Stimulated activated CD4-positive, alpha-beta T cell treated with anti-CD3 and anti-CD28 coated beads, Interleukin-4, amount 100 ng/mL, for 1 hour (primary cell): ENCODE measurements at places on chromosomes 6 and 20.

- DNase-seq = peak; percentile 46
Measured at GRCh38 chr6:42960243-42961019, at the start of gene GNMT. Gene GNMT, plus strand, starts transcription at chr6:42960754. Its CDS starts 14 bp downstream, at chr6:42960768.

DNA sequence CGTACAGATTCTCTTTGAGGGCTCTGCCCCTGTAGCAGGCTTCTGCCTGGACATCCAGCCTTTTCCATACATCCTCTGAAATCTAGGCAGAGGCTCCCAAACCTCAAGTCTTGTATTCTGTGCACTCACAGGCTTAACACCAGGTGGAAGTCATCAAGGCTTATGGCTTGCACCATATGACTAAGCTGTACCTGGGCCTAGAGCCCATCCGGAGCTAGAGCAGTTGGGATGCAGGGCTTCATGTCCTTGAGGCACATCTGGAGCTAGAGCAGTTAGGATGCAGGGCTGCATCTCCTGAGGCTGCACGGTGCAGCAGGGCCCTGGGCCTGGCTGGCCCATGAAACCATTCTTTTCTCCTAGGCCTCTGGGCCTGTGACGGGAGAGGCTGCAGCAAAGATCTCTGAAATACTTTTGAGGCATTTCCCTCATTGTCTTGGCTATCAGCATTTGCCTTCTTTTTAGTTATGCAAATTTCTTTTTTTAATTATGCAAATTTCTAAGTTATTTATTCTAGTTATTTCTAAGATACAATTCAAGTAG lies 98.7 kb downstream of the CD24 start:
- no peak for DNase-seq

DNA sequence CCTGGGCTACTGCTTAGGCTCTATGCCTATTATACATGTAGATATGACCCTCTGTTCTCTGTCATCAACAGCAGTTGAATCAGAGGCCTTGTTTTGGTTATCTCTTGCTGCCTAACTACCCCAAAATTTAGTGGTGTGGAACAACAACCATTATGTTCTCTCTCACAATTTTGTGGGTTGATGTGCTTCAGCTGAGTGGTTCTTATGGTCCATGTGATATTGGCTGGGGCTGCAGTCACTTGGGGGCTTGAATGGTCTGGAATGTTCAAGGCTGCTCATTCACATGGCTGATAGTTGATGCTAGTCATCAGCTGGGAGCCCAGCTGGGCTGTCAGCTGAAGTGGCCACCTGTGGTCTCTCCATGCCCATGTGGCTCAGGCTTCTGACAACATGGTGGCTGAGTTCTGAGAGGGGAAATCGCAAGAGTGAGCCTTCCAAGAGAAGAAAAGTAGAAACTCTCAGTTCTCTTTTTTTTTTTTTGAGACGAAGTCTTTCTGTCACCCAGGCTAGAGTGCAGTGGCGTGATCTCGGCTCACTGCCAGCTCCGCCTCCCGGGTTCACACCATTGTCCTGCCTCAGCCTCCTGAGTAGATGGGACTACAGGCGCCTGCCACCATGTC lies 47.8 kb downstream of the SHLD1 start:
- no peak for DNase-seq

DNA sequence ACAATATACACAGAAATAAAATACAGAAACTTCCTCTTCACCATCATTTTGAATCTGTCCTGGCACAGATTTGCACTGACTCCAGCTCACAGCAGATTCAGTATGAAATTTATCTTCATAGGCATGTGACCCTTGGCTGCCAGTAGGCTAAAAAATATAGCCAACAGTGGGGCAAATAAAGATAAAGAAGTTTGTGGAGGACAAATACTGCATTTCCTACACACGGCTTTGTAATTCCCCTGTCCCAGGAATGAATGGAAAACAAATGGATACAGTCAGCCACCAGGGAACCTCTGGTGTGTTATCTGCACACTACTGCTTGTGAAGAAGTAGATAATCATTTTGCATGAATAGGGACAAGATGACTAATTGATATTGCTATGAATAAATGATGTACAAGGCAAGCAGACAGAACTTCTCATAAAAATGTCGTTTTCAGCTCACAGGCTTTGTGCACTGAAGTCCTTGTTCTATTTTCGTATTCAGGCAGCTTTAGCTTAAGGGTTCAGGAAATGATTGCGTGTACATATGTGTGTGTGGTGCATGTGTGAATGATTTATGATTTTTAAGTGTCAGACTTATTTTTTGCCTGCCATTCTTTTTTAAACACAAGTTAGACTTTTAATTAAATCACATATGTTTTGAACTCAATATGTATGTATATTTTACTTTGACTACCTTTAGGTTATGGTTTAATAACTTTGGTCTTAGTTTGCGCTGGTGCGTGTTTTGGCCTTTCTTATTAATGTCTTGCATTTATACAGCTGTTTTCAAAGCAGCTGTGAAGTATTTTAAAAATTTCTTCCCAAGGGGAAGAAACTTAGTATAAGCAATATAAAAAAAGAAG lies 543.8 kb upstream of the JAG1 start:
- DNase-seq = no peak

DNA sequence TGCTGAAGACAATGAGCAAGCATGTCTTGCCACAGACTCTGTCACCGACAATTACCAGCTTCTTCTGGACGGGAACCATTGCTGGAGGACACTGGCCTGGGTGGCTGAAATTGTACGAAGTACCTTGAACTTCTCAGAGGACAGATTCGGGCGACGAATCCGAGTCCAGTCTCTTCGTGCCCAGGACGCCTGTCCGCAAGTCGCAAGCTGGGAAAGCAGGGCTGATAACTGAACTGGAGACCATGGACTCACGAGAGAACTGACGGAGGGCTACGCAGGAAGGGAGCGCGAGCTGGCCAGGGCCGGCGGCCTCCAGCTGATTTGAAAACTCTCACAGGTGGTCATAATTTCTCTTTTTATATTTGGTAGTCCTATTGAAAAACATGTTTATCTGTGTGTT lies 1229.5 kb upstream of the MAP3K7 start:
- no peak for DNase-seq

DNA sequence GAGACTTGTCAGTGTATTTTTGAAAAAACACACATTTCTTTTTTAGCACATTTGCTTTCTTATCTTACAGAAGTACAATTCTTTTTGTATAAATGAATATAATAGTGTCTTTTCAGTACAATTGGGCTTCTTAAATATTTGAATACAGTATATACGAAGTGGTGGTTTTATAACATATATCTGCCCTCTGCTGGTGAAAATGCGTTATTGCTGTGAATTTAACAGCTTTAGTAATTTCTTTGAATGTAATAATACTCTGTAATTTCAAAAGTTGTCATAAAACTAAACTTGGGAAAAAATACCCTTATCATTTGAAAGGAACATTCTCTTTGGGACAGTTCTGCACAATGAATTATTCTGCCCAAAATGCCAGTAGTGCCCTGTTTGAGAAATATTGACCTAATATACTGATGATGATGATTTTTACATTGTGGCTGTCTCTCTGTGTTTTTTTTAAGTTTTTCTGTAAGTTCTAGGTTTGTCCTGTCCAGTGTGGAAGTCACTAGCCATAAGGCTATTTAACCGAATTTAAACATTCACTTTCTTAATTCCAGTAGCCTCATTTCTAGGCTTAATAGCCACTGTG lies 19.0 kb downstream of the SMAP1 start:
- no peak for DNase-seq

DNA sequence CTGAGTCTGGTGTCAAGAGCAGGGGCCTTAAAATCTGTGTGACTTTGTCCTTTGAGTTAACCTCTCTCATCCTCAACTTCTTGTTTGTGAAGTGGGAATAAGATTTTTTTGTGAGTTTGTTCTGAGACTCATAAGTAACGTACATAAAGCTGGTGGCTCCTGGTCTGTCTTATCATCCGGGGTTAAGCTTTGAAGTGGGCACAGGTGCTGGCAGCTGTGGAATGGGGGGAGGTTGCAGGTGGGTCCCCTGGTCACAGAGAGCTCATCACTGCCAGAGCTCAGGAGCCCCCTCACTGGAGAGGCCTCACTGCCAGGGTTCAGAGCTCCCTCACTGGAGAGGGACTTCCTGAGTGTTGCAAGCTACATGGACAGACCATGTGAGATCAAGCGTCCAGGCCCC lies 174.1 kb downstream of the NRN1 start:
- no peak for DNase-seq

DNA sequence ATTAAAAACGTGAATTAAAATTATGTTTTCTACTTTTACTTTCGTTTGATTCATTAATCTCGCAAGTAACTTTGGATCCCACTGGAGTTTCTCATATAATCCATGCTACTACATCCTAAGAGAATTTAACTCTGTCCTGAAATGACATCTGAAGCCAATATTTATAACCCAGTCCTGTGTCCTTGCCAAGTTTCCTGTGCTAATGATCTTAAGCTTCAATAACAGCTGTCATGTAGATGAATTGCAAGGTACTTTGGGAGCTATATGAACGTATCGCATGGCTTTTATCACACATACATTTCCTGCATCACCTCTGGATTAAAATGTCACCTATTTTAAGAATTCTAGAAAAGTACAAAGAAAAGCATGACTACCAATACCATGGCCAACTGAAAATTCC lies 833.8 kb upstream of the CITED2 start:
- DNase-seq = no peak

- DNase-seq = no peak
Measured at GRCh38 chr6:134984821-134985220, 34.9 kb upstream of the ALDH8A1 start.

DNA sequence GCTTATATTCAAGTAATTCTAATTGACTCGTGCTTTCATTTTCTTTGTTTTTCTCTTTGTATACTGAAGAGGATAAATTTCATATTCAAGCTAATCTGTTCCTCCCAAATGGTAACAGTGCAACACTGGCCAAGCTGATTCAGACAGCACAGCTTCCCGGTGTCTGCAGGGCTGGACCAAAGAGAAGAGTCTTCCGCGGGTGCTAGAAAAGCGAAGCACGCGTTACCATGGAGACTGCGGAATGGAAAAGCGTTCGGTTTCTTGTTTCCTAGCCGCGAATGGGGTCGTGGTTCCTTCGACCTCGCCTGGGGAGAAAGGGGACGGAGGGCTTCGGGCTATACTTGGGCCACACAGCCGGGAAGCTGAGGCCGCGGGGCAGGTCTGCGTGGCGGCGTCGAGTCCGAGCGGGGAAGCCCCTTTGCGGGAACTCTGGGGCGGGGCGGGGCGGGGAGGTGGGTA lies 6.2 kb upstream of the ZNF311 start:
- DNase-seq = peak; percentile 33

DNA sequence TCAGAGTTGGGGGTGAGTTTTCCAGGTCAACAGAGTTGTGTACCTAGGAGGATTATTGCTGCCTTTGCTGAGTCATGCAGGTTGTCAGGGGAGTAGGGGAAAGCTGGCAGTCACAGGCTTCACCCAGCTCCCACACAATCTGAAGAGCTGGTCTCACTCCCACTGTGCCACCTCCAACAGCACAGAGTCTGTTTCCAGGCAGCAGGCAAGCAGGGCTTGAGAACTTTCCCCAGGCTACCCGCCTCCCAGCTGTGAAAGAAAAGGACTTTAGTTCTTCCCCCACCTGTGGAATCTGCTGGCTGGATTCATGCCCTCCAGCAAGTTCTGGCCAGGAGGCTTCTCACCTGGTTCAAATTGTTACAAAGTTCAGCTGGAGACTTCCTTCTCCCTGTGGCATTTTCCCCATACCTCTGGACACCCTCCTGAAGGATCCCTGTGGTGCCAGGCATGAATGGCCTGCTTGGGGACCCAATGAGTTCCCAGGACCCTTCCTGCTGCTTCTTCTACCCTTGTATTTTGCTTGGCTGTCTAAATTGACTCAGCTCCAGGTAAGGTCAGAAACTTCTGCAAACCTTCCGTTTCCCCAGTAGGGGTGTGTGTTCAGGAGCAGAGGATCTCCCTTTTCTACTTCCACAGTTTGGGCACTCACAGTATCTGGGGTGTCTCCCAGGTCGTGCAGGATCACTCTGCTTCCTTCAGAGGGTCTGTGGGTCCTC lies 378.1 kb upstream of the MAN1A1 start:
- no peak for DNase-seq

DNA sequence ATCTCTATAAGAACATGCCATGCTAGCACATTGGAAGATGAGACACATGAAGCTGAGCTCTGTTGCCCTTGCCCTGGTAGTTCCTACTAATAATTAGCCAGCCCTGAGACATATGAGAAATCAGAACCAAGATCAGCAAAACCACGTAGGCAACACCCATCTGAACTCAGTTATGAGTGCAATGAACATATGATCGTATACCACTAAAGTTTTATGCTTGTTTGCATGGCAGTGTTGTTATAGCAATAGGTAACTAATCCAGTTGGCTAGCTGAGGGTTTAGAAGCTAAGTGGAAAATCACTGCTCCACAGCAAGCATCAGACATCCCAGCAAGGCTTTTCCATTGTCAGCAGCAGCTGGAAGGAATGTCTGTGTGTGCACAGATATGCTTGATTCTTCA lies 180.7 kb downstream of the BTBD3 start:
- no peak for DNase-seq

GRCh38 chr6:15575357-15576033 lies 87.3 kb downstream of the DTNBP1 start:
- DNase-seq = no peak

DNA sequence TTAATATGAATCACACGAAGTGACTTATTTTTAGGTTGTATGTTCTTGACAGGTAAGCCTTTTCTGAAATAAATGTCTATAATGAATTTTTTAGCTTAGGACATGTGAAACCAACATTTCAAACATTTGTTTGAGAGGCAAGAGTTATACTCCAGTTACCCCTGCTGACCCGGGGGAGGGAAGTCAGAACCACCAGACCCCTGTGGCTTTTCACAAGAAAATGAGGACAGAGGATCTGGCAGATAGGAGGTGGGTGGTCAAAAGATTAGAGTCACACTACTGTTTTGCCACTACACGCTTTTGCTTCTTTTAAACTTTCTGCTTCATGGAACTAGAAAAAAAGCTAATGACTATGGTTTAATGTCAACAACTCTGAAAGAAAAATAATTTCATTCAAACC lies 27.5 kb upstream of the ADGRF4 start:
- no peak for DNase-seq

GRCh38 chr20:63495167-63495720 lies 3.6 kb downstream of the EEF1A2 start:
- no peak for DNase-seq

DNA sequence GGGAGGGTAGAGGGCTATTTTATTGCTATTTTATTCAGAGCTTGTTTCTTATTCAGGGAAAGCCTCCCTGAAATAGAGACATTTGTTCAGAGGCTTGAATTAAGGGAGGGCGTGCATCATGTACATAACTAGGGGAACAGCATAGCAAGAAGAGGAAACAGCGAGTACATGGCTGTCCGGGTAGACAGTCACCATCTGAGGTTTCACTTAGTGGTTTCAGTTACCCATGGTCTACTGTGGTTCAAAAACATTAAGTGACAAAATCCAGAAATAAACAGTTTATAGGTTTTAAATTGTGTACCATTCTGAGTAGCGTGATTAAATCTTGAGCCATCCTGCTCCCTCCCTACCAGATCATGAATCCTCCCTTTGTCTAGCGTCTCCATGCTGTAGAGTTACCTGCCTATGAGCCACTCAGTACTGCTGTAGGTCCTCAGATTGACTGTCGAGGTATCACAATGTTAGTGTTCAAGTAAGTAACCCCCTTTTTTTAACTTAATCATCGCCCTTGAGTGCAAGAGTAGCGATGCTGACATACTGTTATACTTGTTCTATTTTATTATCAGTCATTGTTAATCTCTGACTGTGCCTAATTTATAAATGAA lies 791.5 kb downstream of the TFAP2A start:
- no peak for DNase-seq
